Breast epithelium (tissue), 4 donors: ENCODE measurements at places on chromosomes 6 and 20.

DNA sequence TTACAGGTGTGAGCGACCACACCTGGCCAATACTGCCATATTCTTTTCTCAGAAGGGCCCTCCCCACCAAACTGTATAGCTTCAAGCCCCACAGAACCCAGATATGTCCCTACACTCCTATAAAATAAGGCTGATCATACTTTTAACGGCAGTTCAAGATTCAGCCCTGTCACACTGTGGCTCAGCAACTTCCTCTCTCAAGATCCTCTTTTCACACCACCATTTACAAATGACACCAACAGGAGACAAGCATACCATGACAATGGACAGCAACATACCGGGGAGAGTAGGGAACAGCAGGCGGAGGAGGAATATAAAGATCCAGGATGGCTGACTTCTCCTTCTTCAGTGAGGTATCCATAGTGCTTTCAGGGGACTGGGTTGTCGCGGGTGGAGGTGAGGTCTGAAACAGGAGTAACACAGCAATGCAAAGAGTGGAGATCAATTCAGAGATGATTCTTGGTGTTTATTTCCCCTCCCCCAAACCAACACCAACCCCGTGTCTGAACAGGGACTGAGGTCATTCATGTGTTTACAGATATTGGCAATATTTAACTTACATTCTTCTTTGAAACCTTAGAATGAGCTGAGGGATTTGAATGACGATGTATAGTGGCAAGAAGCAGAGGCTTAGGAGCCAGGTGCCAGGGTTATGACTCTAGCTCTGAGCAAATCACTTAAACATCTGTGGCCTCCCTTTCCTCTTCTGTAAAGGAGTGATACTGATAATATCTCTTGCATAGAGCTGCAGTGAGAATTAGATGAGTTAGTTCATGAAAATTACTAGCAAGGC is 57.6 kb upstream of the IPCEF1 start:
- DNase-seq: no peak

DNA sequence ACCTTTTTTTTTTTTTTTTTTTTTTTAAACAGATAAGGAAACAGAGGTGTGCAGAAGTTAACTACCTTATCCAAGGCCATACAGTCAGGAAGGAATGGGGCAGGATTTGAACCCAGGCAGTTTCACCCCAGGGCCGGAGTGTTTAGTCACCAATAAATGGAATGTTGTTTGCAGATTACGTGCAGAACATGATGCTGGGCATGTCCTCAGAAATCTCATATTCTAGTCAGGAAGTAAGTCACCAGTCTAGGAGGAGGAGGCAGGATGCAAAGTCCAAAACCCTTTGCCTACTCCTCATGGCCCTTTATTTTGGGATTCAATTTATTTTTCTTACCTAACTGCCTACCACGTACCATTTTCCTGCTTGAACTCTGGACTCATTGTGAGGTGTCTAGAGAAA is 57.1 kb upstream of the LRRC1 start:
- DNase-seq: no peak

DNA sequence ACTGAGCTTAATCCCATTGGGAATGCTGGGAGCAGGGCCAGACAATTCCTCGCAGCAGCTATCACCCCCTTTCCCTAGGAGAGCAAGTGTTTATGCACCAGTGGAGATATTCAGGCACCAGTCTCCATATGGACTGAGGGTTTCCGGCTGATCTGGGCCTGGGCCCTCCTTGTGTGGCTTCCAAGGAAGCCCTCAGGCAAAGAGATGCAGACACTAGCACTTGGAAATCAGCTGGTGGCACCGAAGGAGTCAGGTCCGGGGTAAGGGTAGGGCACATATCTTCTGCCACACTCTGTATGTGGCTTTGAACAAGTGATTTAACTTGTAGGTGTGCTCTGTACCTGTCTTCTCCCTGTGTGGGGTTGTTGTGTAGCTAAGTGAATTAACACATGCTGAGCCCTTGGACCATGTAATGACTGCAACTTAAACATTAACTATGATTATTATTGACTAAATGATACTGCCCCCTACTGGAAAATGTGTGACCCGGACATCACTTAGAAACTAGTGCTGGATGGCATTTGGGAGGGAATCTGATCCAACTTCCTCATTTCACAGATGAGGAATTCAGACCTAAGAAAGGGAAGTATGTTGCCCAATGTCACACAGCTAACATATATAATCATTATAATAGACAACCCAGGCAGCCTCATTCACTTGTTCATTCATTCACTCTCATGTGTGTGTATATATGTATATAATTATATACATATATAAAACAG is 19.3 kb upstream of the WFDC2 start:
- DNase-seq: no peak

DNA sequence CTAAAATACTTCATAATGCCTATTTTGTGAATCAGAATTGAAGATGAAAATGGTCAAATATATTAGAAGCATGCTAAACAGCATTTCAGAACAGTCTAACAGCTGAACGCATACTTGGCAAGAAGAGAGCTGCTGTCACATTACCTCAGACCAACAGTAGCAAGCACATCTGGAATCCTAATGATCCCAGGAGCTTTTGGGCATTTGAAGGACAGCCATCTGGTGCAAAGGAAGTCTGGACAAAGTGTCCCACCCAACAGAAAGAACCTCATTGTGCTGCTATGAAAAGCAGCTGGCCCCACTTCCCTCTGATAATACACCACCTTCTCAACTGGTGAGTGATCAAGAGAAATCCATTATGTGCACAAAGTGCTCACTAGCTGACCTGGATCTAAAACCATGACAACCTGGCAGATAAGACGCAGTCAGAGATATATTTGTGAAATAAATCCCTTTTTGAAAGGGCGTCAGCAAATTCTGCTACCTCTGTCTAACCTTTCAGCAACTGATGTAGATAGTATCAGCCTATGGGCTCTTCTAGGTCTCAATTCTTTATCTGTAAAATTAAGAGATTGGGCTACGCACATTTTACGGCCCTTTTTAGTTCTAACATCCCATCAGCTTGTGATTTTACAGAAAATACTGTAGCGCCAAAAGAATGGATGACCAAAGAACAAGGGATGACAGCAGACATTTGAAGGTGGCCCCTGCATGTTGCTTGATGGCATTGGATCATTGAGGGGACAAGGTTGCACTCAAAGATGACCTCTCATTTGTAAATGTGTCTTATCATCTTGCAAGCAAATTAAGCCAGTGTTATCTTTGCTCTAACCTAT is 78.7 kb downstream of the SGK1 start:
- DNase-seq: no peak

- DNase-seq: no peak
These were observed 126.2 kb downstream of the LINC00237 start for GRCh38 chr20:20979934-20980333.
